ENCODE measurements at places on chromosomes 3 and 15.

DNA sequence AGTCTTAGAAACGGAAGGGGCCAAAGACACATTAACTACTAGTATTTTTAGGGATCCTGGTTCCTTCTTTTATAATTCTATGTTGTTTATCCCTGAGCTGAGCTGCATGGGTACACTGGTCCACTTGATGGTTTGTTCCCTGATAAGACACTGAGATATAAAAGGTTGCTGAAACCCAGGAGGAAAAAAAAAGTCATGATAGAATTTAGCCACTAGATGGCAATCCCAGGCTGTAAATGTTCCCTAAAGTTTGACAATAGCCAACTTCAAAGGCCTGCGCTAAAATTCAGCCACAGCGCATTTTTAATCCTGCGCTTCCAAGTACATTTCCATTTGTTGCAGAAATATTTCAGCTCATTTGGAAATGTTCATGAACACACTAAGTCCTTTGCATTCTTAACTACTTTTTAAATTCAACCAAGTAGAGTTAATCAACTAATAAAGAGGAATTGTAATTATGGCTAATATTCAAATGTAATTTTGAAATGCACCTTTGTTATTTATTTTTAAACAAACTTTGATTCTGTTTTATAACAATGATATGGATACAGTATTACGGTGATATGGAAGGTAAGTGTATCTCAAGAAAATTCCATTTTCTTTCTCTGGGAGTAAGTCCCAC, 249.3 kb upstream of the FEZF2 start:
- ATAC-seq, result peak; percentile 36

- ATAC-seq, result no peak
These were observed 25.8 kb downstream of the RAF1 start for GRCh38 chr3:12638105-12638504.

DNA sequence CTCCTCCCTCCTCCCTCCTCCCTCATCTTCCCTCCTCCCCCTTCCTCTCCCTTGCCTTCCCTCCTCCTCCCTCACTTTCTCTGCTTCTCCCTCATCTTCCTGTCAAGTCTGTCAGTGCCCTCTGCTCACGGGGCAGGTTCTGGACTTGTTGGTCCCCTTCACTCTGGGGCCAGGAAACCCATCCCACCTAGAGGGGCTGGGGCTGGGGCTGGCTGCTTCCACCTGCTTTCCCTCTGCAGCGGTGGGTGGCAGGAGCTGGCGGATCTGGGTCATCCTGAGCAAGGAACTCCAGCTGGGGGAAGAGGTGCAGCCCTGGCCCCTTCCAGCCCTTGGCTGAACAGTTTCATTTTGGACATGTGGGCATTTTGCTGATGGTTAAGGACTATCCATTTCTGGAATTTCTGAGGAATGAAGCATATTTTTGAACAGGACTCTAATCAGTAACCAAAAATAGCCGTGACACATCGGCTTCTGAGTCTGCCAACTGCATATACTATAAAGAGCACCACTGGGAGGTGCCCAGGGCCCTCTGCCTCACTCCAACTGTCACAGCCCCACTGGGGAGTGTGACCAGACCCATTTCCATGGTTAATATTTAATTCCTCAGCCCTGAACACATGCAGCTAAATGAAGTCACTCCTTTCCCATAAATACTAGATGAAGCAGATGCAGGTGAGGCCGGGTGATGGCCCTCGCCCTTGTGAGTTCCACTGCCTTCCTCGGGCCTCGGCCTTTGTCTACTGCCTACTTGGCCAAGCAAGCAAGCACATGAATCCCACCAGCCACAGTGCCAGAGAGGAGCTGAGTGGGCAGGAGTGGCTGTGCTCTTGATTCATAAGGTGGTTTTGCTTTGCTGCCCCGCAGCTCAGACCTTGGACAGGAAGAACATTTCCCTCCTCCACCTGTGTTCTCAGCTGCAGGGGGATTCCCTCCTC, 39.8 kb downstream of the CHDH start:
- peak; percentile 46 for ATAC-seq

DNA sequence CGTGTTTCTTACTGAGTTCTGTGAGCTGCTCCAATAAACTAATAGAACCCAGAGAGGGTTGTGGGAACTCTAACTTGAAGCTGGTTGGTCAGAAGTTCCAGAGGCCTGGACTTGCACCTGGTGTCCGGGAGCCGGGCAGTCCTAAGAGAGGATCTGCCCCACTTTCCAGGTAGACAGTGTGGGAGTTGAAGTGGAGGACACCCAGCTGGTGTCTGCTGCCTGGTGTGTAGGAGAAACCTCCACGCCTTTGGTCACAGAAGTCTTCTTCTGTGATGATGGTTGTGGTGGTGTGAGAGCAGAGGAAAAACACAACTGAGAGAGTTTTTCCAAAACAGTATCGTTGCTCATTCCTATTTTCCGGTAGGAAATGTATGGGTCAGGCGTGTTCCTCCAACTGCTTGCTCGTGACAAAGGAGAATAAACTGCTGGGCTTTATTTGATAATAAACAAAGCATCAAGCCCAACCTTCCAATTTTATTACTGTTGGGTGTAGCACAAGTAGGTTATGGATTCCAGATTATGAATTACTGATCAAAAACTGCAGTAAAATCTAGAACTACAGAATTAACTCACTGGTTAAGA, 137.0 kb downstream of the KLF13 start:
- ATAC-seq, result no peak

DNA sequence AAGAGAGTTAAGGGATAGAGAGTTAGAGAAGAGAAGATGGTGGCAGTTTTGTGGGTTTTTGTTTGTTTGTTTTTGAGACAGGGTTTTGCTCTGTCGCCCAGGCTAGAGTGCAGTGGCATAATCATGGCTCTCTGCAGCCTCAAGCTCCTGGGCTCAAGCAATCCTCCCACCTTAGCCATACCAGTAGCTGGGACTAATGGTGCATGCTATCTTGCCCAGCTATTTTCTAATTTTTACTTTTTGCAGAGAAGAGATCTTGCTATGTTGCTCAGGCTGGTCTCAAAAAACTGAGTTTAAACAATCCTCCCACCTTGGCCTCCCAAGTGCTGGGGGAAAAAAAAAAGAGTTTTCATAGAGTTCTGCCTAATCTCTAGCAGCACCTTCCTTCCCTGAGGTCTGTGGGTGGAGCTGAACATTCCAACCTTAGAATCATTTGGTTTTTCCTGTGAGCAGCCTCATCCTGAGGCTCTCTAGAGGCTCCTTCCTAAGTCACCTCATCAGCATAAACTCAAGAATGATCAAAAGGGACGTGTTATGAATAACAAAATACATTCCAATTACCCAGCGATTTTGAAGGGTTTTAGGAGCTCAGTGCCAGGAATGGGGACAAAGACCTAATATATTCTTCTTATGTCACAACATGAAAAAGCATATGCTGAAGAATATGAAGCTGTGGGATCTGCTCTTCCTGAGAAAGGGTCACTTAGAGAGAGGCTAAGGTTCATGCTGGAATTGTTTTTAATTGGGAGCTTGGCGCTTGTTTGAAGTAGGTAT, 180.6 kb downstream of the LSAMP start:
- ATAC-seq, result peak; percentile 70

DNA sequence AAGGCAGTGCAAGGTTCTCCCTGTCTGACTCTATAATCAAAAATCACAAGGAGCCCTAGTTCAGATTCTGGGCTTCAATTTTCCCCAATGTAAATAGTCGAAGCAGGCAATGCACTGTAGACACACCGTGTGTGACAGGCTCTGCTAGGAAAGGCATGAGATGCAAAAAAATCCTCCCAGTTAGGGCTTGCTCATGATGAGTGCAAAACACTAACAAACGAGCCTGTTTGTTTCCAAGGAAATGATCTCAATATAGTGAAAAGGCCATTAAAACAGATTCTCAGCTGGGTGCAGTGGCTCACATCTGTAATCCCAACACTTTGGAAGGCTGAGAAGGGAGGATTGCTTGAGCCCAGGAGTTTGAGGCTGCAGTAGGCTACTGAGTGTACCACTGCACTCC, 55.7 kb downstream of the UMPS start:
- no peak for ATAC-seq

GRCh38 chr3:136749091-136749490, 3.1 kb downstream of the STAG1 start:
- ATAC-seq, result no peak

GRCh38 chr3:9040996-9041395, 77.7 kb upstream of the RAD18 start:
- no peak for ATAC-seq

GRCh38 chr3:177764377-177764912, 567.2 kb upstream of the TBL1XR1 start:
- no peak for ATAC-seq

GRCh38 chr3:126424751-126425150, 30.0 kb downstream of the CFAP100 start:
- no peak for ATAC-seq

- no peak for ATAC-seq
These were observed 314.6 kb downstream of the EPHB1 start for GRCh38 chr3:135109681-135110080.

GRCh38 chr3:188383748-188384147, 229.8 kb downstream of the LPP start:
- no peak for ATAC-seq

DNA sequence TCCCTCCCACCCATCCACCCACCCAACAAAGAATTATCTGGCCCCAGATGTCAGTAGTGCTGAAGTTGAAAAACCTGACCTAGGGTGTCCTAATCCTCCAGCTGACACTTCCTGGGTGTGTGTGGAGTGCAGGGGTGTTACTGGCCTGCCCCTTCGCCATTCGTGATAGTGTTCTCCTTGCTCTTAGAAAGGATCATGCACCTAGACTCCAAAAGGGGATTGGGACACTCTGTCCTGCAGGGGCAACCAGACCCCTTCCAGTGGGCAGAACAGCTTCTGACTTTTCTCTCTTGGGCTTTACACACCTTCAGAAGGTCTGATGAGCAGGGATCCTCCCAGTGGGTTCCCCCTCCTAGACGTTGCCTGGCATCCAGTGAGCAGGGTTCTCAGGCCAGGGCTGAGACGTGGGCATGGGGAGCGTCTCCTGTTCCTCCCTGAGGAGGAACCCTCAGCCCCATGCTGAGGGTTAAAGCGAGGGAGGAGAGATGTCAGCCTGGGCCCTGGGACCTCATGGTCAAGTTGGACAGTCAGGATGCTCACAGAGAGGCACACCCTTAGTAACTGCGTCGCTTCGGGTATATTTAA, 75.0 kb downstream of the AAGAB start:
- no peak for ATAC-seq

DNA sequence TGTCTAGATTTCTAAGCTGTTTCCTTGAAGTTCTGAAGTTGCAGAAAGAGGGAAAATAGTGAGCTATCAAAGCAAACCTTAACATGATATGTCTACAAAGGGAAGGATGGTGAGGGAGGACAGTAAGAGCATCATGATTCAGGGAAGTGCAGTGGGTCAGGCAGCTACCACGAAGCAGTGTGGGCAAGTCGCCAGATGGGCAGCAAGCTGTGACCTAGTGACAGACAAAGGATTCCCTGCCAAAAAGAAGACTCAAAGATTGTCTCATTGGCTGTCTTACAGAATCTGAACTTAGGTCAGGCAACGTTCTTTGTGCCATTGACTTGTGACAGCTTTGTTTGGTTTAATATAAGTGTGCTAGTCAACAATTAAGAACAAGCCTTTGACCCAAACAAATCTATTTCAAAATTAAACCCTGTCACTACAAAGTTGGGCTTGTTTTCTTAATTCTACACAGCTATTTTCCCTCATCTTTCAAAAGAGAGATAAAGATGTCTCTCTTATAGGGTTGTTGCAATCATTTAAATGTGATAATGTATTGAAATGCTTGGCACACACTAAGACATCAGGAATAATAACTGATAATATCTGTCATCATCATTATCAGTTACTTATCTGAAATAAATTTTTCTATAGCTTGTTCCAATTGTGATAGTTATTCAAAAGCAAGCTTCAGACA, 153.3 kb downstream of the ECT2 start:
- ATAC-seq, result no peak

- no peak for ATAC-seq
These were observed 434.8 kb upstream of the THBS1 start for GRCh38 chr15:39145854-39146625.

DNA sequence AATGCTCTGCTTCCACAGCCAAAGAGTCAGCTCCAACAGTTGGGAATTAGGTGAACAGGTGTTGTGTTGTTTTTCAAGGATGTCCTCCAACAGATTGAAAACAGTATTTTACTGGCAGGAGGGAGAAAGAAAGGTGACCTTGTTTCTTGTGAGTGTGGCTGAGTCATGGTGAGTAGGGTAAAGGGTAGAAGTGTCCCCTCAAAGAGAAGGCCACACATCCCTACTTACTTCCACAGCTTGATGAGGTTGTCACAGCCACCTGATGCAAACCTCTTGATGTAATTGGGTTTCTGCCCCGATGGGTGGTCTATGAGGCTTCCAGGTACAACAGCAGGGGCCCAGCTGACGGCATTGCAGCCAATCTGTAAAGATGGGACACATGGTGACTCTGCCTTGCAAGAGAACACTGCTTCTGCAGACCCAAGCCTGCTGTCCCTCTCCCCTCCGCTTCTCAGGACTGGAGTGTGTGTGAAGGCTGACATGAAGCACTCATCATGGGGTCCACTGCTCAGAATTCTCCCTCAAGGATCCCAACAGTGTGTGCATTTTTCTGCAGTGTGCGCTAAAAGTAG, 12.7 kb upstream of the GHRL start:
- no peak for ATAC-seq

- ATAC-seq, result peak; percentile 86
These were observed 94.5 kb upstream of the ADAMTSL3 start for GRCh38 chr15:83559310-83559966.

- ATAC-seq, result peak; percentile 29
These were observed 106.7 kb upstream of the TNIK start for GRCh38 chr3:171566803-171567422.

DNA sequence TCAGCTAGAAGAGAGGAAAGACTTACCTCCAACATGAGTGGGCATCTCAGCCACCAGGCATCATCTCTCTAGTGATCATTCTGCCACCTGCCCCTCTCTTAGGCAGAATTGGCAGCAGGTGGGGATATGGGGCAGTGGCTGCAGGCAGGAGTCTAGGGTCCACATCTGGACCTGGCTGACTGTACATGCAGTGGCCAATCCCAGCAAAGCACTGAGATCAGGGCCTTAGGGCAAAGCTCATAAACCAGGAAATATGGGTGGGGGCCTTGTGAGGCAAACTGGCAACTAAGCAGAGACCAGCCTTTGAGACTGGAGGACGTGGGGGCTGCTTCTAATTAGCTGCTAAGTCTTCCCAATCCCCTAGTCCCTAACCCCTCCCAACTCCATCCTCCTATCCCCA, 12.9 kb downstream of the POMGNT2 start:
- no peak for ATAC-seq

DNA sequence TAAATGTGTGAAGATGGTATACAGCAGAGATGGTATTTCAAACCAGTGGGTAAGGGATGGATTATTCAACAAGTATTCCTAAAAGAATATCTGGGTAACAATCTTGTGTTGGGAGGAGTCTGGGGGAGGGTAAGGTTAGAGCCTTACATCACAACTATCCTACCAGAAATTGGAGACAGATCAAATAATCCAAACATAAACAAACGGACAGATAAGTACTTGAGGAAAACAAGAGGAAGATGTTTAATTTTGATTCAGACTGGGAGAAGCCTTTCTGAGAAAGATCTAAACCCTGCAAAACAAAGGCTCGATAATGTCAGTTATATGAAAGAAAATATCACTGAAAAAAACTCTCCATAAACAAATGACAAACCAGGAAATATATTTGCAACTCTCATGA, 77.9 kb downstream of the SLC9A9 start:
- no peak for ATAC-seq

Data from motor neuron (in vitro differentiated cells).